Neural crest cell (in vitro differentiated cells): ENCODE measurements at places on chromosomes 11 and 22.

DNA sequence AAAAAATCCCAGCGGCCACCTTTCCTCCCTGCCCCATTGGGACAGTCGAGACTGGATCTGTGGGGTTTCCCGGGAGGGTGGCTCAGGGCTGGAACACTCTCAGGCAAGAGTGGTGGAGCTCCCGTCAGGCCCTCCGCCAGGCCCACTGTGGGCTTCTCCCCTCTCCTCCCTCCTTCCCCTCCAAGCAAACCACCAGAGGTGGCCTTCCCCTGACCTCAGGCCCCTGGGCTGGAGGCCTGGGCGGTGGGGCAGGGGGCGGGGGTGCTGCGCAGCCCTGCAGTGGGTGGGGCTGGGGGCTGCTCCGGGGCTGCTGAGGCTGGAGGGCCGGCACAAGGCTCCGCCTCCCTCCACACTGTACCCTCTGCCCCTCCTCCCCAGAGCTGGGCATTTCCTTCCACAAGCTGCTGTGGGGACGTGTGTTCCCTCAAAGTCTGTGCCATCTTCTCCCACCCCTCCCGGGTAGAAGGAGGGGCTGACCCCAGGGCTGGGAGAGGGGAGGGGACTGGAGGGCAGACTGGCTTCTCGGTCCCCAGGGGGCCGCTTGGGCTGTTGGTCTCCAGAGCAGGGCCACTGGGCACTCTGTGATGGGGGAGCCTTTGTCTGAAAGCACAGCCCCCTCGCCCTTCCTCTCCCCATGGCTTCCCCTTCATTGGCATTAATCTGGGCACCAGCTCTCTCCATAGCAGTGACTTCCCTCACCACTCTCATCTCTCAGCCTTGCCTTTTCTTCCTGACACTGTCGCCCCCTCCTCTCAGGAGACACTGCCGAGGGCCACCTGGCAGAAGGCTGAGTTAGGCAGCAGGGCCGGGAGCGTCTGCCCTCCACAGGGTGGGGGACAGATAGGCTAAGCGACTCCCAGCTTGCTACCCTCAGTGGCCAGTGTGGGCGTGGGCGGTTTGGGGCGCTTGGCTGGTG lies 7.1 kb downstream of the RCOR2 start:
- DNase-seq: peak; percentile 58

DNA sequence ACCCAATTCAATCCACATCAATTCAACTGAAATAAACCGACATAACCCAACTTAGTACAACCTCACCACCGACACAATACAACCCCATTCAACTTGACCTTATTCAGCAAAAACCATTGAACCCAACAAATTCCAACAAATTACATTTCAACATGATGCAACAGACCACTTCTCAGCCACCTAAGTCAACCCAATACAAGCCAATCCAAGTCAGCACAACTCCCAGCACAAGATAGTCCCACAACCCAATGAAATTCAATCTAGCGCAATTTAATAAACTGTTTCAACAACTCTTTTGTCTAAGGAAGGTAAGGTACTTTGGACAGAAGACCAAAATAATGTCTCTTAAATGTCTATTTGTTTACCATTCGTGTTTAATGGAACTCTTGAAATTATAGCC lies 226.0 kb downstream of the MIAT start:
- no peak for DNase-seq

DNA sequence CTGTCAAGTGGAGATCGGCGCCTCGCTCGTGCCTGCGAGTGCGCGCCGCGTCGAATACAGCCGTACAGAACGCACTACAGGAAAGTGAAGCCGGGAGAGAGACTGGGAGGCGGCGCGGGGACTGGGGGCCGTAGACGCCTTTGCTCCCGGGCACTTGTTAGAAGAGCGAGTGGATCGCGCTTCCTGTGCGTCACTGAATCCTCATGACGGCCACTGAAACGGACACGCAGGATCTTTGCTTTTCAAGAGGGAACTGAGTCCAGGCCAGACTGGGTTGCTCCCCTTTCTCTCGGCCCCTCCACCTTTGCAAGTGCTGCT lies 314 bp downstream of the RIC8A start:
- DNase-seq: no peak

- no peak for DNase-seq
Observed at GRCh38 chr11:134759855-134760254, 347.8 kb upstream of the B3GAT1 start.

DNA sequence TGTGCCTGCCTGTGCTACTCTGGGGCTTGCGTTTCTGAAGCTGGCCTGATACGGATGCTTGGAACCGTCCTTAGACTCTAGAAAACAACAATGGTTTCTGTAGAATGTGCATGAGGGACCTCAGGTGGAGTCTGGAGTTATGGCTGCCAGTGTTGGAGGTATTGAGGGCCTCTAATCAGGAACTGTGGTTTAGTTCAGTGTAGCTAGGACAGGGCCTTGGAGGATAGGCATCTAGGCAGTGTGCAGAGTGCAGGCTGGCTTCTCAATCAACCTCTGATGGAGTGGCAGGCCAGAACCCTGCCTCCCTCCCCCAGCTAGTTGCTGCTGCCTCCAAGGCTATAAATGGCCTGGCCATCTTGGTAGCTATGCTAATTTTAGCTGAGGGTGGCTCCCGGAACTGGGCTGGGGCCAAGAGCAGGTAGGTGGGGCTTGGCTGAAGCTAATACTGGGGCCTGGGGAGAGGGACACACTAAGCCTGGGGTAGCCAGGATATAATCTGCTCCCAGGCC lies 4.0 kb downstream of the STIM1 start:
- no peak for DNase-seq

DNA sequence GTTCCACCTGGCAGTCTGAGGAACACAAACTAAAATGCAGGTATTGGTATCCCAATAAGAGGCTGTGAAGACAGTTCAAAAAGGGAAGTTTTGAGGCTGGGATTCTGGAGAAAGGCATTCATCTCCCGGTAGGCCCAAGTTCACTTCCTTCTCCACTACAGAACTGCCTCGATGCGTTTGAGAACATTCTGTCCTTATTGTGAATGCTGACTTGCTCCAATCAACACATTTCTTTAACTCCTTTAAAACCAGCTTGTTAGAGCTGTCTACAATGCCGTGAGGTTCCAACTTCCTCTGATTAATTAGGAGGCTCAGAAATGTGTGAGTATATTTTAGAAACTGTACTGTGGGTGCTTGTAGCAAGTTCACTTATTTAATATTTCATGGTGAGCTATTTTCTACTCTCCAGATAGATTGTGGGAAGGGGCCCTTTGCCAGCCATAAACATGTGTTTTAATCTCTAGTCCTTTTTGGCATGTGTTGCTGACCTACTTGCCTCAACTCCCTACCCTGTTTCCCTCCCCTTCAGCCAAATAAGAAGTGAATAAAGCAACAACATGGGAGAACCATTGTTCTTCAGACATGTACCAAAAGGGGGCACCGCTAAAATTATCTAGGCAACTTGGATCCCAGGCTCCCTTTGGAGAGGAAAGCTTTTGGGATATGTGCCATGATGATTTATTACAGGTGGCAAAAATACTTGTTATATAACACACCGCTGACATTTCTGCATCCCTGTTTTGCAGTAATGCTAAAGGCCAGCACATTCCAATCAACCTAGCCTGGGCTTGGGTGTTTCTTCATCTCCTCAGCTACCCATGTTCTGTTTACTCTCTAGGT lies 245.6 kb downstream of the BLID start:
- DNase-seq: no peak

DNA sequence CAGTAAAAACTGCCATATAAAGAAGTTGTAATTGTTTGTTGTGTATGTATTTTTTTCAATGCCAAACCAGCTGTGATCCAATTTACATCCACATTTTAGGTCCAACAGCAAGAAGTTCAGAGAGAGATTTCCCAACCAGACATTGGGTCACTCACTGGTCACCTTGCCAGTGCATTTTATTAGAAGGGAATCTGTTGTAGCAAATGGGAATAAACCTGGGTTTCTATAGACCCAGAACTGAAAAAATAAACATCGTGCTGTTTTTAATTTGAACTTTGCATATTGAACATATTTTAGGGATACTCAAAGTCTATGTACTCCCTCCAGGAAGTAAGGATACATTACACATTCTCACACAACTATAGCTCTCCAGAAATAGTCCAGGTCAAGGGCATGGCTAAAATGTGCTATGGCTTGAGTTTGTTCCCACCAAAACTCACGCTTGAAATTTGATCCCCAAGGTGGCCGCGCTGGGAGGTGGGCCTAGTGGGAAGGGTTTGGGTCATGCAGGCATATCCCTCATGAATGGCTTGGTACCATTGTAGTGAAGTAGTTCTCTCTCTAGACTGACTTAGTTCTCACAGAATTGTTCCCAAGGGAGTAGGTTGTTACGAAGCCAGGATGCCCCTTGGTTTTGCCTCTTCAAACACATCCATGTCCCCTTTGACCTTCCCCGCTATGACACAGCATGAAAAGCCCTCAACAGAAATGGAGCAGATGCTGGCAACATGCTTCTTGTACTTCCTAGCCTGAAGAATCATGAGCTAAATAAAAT lies 90.9 kb downstream of the RRAS2 start:
- DNase-seq: no peak

DNA sequence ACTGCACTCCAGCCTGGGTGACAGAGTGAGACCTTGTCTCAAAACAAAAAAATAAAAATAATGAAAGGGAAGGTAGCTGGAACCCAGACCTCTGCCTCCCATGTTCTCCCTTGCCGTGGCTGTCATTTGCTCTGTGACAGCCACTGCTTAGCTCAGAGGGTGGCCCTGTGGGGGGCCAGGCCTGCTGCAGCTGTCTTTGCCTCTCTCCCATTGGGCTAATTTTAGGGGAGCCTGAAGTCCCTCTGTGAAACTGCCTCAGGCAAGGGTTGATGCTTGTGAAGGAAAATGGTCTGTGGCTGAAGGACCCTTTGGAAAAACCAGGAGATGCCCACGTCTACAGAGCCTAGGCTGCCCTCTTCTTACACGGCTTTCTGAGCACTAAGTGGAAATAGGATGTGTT lies 42.9 kb downstream of the C11orf91 start:
- DNase-seq: no peak

- no peak for DNase-seq
Observed at GRCh38 chr11:85902353-85902752, 47.2 kb downstream of the CCDC83 start.

DNA sequence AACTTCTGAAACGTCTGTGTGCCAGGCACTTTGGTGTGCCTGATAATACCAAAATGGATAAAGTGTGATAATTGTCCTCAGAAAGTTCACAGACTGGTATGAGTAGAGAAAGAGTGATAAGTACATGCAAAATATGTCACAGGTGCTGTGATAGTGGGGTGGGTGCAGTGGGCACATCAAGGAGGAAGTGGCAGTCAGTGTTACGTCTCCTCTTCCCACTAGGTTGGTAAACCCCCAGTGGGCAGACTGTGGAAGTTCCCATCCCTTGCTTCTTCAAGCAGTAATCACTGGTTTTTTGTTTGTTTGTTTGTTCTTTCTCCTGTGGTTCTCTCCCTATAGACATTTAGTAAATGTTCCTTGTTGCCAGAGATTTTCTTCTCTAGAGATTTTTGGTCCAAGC lies 5.4 kb downstream of the RNF121 start:
- DNase-seq: no peak

DNA sequence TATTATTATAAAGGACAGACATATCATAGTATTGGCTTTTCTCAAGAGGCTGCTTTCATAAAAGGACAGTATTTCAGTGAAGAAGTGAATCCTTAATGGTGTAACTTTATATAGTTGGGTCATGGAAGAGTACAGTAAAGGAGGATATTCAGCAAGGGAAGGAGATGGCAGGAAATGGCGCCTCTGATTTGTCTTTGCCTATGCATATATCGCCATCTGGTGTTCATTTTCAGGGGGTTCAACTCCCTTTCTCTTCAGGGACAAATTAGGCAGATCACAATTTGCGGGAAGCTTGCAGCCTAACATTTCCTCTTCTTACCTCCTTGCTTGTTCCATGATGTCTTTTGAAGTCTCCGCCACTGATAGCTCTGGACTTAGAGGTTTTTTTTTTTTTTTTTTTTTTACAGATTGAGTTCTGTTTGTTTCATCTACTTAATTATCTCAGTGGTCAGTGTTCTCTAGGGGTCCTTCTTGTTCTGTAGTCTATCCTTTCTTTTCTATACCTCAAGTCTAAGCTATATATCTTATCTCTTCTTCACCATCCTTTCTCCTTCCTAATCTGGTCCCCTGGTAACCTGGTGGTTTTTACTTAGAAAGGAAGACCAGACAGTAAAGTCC lies 21.8 kb upstream of the RRM1 start:
- peak; percentile 43 for DNase-seq

DNA sequence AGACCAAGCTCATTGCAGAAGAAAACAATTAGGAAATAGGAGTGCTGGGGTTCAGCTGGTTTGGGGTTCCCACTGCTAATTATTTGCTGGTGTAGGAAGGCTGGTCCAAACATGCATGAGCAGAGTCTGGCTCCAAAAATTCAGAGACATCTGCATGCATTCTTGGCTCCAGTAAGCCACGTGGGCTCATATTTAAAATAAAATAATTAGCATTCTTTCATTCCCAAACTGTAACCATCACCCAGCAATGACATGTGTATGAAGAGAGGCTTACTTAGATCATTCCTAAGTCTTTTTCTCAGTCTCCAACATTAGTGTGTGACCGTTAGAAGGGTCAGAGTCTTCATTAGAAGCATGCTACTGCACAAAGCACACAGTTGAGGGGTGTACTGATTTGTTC lies 58.4 kb downstream of the EFCAB6 start:
- no peak for DNase-seq

- no peak for DNase-seq
Observed at GRCh38 chr11:75498556-75499255, 27.0 kb downstream of the GDPD5 start.

GRCh38 chr11:133716602-133717001 lies 128.7 kb downstream of the SPATA19 start:
- DNase-seq: no peak

DNA sequence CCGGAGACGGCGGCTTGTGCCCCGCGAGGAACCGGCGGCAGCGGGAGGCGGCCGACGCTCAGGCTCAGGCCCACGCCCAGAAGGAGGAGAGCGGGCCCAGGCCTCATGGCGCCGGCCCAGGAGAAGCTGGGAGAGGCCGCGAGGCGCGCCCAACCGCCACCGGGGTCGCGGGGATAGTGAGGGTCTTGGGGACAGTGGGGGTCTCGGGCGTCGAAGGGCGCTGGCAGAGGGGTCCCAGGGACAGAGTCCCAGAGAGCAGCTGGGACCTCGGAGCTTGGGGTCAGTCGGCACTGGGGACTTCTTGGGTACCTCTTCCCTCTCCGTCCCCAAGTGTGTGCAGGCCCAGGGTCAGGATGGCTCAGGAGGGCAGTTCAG lies at the start of gene PKDREJ:
PKDREJ (minus strand) TSS at position 128 of the 375 bp plus-strand sequence; CDS start at position 107, 21 bp downstream.
- DNase-seq: no peak

DNA sequence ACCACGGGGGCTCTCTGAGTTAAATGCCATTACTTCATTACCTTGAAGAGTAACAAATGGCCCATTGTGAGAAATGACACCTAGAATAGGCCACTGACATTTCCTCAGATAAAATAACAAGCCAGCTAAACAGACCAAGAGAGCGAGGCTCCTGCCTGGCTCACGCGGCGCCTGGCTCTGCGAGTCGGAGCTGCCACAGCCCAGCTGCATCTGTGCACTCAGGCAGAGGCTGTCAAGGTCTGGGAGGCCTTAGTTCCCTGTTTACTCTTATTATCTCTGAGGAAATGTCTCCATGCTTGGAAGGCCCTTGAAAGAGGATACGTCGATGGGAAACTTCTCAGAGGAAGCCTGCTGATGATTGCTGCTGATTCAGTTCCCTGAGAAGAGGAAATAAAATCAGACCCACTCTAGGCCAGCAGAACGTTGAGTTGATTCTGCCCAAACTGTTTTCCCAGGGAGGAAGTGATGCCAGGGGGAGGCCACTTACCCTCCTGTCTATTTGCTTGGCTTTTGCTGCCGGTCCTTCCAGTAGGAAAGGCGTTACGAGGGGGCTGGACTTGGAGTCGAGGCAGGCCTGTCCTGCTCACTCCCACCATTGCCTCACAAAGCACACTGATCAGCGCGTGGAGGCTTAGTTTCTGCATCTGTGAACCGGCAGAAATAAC lies 208.8 kb downstream of the TBC1D22A start:
- DNase-seq: no peak

- DNase-seq: no peak
Observed at GRCh38 chr11:113251281-113251680, 63.1 kb upstream of the TTC12 start.
